Lung (tissue), 17 donors: ENCODE measurements at places on chromosomes 16 and 17.

DNA sequence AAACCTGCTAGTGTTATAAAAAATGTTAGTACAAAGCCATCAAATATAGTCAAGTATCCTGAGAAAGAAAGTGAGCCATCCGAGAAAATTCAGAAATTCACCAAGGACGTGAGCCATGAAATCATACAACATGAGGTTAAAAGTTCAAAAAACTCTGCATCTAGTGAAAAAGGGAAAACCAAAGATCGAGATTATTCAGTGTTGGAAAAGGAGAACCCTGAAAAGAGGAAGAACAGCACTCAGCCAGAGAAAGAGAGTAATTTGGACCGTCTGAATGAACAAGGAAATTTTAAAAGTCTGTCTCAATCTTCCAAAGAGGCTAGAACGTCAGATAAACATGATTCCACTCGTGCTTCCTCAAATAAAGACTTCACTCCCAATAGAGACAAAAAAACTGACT is 31.7 kb downstream of the RBBP6 start:
- no peak for DNase-seq

DNA sequence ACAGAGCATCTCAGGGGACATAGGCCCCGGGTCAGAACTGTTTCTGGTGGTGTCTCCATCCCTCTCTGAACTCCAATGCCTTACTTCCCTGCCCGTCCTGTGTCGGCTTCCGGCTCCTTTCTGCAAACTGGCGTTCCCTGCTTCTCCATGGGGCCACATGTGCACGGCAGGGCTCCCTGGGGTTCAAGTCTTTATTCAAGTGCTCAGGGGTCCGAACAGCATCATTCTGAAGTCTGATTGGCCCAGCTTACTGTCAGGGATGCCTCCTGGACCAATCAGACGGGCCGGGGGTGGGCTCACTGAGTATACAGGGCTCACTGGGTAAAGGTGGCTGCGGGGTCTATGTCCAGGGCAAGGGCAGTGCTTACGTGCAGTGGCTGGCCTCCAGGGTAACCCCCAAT is 17.1 kb downstream of the C16orf82 start:
- no peak for DNase-seq

DNA sequence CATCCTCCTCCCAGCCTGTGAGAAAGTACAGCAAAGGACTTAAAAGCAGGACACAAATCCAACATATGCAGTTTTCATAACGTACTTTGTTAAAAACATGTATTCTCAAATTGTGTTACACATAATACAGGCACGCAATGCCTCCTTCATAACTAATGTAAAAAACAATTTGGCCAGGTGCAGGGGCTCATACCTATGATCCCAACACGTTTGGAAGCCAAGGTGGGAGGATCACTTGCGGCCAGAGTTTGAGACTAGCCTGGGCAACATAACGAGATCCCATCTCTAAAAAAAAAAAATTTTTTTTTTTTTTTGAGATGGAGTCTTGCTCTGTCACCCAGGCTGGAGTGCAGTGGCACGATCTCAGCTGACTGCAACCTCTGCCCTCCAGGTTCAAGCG is 20.4 kb downstream of the TEX2 start:
- DNase-seq, result no peak

DNA sequence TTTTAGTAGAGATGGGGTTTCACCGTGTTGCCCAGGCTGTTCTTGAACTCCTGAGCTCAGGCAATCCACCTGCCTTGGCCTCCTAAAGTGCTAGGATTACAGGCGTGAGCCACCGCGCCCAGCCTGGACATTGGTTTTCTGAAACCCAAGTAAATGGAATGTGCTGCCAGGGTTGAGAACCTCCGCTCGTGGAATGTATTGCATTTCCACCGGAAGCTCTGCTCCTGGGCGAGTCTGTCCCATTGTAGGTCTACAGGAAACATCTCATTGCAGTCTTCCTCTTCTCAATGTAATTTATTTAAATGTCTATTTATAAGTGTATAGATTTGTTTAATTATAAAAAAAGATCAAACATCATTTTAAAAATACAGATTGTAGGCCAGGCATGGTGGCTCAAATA is 57.4 kb upstream of the HAPSTR1 start:
- no peak for DNase-seq

- DNase-seq, result no peak
These were observed 5.2 kb upstream of the NUBP1 start for GRCh38 chr16:10738231-10739077.

GRCh38 chr17:58575511-58575910 is 61.1 kb upstream of the MTMR4 start:
- DNase-seq, result no peak

DNA sequence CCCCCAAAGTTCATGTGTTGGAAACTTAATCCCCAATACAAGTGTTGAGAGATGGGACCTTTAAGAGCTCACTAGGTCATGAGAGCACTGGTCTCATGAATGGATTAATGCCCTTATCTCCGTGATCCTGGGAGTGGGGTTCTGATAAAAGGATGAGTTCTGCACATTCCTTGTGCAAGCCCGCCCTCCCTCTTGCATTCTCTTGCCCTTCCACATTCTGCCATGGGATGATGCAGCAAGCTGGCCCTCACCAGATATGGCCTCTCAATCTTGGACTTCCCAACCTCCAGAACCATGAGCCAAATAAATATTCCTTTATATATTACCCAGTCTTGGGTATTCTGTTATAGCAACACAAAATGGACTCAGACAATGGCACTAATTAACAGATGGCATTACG is 14.1 kb downstream of the GLG1 start:
- no peak for DNase-seq

GRCh38 chr17:6651919-6652452 is 424 bp downstream of the C17orf100 start:
- peak; percentile 59 for DNase-seq

DNA sequence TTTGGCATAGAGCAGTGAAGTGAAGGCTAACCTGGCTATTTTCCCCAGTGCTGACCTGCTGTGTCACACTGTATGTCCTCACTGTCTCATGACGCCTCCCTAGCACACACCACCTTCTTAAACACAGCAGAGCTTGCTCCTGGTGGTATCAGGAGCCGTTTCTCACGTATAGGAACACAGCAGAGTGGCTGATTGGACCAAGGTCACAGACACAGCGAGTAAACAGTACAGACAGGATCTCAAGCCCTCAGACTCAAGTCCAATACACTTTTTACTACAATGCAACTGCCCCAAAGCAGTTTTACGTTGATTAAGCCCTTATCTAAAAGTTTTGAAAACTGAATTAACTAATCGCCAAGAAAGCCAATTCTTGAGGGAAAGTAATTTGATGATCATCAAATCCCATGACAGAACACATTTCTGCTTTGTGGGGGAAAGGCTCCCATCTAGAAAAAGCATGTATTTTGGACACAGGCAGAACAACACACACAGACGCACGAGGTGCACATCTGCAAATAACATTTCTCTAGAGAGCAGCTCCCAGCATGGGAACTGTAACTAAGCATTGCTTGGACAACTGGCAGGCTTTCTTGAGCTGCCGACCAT is 15.2 kb downstream of the ARHGAP17 start:
- DNase-seq, result no peak

DNA sequence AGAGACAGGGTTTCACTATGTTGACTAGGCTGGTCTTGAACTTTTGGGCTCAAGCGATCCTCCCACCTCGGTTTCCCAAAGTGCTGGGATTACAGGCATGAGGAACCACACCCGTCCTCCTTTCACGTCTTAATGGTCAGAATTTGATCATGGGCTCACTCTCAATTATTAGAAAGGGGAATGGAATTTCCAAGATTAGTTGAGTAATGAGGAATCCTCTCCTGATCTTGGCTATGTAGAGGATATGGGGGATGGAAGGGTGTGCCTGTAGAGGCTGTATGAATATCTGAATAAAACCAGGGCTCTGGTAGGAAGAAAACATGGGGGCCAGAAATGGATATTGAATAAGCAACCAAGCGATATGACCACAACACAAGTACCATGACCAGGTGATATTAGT is 25.9 kb upstream of the SMURF2 start:
- DNase-seq, result no peak

GRCh38 chr16:31127182-31127581 is 8.3 kb downstream of the PRSS8 start:
- peak; percentile 67 for DNase-seq

DNA sequence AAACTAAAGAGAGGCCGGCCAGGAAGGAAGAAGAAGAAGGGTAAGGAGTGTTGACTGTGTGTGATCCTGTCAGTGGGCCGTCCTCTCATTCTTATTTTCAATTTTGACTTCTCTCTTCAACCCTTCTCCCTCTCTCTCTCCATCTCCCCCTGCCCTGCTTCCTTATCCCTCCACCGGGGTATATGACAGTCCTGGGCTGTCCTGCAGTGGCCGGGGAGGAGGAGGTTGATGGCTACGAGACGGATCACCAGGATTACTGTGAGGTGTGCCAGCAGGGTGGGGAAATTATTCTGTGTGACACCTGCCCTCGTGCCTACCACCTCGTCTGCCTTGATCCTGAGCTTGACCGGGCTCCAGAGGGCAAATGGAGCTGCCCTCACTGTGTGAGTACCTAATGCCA is 5.6 kb downstream of the CHD3 start:
- DNase-seq, result no peak
